ENCODE measurements at places on chromosomes 12 and 14.

GRCh38 chr12:131258398-131258797 lies 304.7 kb downstream of the ADGRD1 start:
- DNase-seq: no peak

DNA sequence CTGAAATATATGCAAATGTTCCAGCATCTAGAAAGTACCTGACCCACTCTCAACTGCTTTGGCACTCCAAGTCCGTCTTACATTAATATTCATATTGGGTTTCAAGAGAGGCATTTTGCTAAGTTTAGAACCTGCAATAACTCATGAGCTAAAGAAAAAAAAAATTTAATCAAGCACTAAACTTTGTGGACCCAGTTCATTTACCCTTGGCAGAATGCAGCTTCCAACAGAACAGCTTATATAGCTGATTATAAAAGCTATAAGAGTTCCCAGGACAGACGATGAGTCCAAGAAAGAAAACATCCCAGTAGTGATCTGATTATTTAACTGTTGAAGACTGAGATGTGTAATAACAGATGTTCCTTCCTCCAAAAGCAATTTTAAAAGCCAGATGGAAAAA lies 592.0 kb downstream of the KCNH5 start:
- DNase-seq: no peak

DNA sequence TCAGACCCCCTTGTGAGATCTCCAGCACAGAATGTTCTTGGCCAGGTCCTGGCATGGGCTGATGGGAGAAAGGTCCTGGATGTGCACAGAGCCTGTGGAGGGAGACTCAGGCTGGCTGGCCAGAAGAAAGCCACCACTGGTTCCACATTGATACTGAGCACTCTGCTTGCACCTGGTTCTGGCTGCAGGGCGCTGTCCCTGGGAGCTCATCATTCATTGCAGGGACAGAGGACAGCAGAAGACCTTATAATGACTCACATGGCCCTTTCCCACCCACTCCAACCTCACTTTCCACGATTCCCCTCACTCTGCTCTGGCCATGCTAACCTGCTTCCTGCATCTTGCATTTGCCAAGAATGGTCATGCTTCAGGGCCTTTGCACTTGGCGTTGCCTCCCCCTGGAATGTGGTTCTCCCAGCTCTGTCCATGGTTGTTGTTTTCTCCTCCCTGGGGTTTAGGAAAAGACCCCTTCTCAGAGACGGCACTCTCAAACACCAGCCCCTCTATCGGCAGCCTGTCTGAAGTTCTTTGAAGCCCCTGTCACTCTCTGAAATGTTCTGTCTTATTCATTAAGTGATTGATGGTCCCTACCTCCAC lies 10.3 kb downstream of the KRT7 start:
- DNase-seq: no peak

GRCh38 chr14:94752591-94753436 lies 17.1 kb downstream of the GSC start:
- no peak for DNase-seq

DNA sequence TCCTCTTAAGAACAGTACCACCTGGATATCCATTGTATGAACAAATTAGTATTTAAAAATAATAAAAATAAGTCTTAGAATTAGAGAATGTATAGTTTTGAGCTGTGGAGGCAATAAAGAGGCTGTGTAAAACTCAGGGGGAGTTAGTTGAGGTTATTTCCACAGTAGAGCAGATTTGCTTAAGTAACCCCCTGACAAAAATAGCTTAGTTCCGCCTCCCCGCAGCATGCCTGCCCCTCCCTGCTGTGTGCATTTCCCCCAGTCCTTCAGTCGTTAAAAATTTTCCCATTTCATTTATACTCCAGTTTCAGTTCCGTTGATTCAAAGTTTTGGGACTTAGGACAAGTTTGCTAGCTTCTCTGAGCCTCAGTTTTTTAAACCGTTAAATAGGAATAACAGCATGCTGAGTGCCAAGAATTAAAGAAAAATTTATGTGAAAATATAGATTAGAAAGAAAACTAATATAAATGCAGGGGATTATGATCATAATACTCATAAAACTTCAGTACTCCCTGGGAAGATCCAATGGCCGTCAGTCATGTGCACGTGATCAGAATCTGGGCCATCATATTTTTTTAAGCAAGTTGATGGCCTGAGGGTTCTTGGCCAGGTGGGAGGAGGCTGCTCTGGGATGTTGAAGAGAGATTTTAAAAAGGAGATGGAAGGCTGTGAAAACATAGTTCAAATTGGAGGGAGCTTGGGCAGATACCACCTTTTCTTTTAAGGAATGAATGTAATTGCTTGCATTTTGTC lies 14.5 kb upstream of the SLC38A2 start:
- no peak for DNase-seq

GRCh38 chr14:64625386-64626232 lies 75.8 kb downstream of the PPP1R36 start:
- DNase-seq: no peak

- DNase-seq: no peak
These were observed 20.5 kb upstream of the PPP2R5C start for GRCh38 chr14:101740981-101741380.

GRCh38 chr12:121713793-121714192 lies 1.2 kb downstream of the TMEM120B start:
- DNase-seq: no peak

DNA sequence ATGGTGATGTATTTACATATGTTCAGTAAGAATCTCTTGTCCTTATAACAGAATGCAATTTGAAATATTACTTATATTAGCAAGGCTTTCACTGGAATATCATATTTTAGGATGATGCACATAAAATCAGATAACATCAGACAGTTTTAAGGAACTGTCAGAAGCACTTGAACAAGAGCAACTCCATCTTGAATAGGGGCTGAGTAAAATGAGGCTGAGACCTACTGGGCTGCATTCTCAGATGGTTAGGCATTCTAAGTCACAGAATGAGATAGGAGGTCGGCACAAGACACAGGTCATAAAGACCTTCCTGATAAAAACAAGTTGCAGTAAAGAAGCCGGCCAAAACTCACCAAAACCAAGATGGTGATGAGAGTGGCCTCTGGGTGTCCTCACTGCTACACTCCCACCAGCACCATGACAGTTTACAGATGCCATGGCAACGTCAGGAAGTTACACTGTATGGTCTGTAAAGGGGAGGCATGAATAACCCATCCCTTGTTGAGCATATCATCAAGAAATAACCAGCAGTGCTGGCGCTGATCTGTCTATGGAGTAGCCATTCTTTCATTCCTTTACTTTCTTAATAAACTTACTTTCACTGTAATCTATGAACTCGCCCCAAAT lies 27.6 kb upstream of the ETV6 start:
- DNase-seq: peak; percentile 27

- no peak for DNase-seq
These were observed 745 bp downstream of the TRHDE start for GRCh38 chr12:72272731-72273498.

DNA sequence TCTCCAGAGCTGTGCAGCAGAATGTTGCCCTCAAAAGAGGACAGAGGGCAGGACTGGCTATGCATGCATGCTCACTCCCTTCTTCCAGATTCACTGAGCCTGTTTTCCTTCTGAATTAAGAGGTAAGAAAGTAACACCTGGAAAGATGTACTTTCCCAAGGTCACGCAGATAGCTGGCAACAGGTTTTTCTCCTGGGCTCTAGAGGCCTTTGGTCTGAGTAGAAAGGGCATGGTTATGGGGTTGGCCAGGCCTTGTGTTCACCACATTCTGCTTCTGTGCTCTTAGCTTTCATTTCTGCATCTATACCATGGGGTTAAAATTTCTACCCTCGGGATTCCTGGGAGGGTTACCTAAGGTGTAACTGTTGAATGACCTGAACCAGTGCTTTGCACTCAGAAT lies 57.5 kb downstream of the RASSF3 start:
- no peak for DNase-seq

- DNase-seq: no peak
These were observed 32.4 kb downstream of the YY1 start for GRCh38 chr14:100271247-100271939.

- no peak for DNase-seq
These were observed 24.8 kb upstream of the PKP2 start for GRCh38 chr12:32921397-32921796.

DNA sequence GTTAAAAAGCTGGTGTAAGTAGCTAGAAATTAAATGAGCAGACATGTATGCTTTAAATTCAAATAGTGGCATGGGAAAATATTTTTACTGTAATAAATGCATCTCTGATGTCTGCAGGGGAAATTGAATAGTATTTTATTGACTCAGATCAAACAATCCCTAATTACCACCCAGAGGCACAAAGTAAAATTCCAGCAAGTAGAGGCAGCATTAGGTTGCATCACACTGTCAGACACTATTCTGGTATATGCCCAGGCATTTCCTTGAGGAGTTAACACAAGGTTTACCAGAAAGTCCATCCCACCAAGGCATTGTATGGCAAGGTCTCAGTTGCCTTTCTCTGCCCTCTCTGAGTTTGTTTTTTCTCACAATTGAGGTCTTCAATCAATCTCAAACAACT lies 201.6 kb upstream of the KITLG start:
- DNase-seq: no peak

GRCh38 chr14:100837805-100838350 lies 12.0 kb downstream of the MEG3 start:
- no peak for DNase-seq

DNA sequence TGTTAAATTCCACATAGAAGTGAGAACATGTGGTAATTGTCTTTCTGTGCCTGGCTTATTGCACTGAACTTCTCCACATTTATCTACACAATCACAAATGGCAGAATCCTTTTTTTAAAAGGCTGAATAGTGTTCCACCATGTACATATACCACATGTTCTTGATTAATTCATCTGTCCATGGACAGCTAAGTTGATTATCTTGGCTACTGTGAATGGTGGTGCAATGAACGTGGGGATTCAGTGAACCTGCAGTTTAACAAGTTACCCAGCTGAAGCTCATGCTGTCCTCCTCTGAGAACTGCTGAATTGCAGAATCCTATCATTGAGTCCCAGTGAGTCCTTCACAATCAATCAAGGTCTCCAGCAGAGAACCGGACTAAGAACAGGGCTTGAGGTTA lies 74.9 kb downstream of the TBK1 start:
- DNase-seq: no peak
